ENCODE measurements at places on chromosomes 5 and 9. TPM values are rescaled to one million over a fixed set of nuclear protein-coding genes. Genes with fewer than 3 reads are reported as not detected.

Gene CDKN2B
- total RNA-seq: 23.3 TPM

Gene GKAP1
- total RNA-seq: 1.8 TPM

DNA sequence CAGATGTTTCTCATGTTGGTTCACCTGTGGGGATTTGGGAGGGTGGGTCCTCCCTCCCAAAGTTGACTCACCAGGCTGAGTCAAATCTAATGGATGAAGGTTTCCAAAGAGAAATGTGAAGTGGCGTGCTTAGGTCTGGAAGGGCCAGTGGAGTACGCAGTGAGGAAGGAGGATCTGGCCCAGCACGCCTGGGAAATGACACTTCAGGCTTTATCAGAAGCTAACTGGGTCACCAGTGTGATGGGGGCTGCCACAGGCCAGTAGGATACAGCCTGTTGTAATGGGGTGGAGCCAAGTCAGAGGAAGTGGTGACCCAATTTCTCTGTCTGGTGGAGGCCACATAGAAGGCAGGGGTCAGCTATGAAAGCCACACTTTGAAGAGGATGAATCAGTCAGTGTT, 18.0 kb downstream of the POLR1E start:
- H3K4me3 ChIP-seq: no peak overlapping the region
- no peak overlapping the region for H3K27ac ChIP-seq
- no peak for DNase-seq
- peaks cover 32% of the 10 kb centered on the region for H3K36me3 ChIP-seq
- no peaks in the 10 kb centered on the region for H3K4me1 ChIP-seq

Gene DMRT3
- total RNA-seq: not detected

- H3K27me3 ChIP-seq: peaks cover 5% of the 10 kb centered on the region
- H3K4me1 ChIP-seq: peaks cover 7% of the 10 kb centered on the region
- no peak overlapping the region for H3K4me3 ChIP-seq
- peaks cover 2% of the 10 kb centered on the region for H3K36me3 ChIP-seq
- H3K27ac ChIP-seq: no peak overlapping the region
These were observed 142.9 kb upstream of the MSX2 start for GRCh38 chr5:174581479-174581878.

DNA sequence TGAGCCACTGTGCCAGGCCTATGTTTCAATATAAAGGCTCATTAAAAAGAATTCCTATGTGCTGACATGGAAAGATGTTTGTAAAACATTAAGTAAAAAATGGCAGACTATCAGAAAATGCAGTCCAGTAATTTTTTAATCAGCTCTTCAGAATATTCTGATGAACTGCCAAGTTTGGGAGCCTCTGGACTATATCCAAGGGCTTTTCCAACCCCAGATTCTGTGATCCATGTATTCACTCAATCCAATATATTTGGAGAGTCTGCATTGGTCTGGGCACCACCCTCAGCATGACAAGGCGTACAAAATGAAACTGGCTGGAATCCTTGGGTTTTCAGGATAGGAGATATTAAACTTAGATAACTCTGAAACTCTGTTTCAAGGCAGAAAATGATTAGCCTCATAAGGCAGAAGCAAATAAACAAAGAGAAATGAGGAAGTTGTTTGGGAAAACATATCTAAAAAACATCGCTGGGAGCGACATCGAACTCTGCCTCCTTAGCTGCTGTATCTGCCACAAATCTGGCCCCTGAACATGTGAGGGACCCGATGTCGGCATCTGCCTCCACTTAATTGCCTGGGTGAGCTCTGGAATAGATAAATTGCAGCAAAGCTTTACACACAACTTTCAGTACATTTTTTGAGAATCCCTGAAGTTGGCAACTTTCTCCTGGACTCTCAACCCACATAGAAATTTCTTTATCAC, 14.4 kb downstream of the PDE6A start:
- no peaks in the 10 kb centered on the region for H3K27me3 ChIP-seq
- H3K27ac ChIP-seq: no peak overlapping the region
- no peak overlapping the region for H3K4me3 ChIP-seq
- peaks cover 34% of the 10 kb centered on the region for H3K4me1 ChIP-seq
- DNase-seq: no peak

Gene TNC
- 75.1 TPM for total RNA-seq

DNA sequence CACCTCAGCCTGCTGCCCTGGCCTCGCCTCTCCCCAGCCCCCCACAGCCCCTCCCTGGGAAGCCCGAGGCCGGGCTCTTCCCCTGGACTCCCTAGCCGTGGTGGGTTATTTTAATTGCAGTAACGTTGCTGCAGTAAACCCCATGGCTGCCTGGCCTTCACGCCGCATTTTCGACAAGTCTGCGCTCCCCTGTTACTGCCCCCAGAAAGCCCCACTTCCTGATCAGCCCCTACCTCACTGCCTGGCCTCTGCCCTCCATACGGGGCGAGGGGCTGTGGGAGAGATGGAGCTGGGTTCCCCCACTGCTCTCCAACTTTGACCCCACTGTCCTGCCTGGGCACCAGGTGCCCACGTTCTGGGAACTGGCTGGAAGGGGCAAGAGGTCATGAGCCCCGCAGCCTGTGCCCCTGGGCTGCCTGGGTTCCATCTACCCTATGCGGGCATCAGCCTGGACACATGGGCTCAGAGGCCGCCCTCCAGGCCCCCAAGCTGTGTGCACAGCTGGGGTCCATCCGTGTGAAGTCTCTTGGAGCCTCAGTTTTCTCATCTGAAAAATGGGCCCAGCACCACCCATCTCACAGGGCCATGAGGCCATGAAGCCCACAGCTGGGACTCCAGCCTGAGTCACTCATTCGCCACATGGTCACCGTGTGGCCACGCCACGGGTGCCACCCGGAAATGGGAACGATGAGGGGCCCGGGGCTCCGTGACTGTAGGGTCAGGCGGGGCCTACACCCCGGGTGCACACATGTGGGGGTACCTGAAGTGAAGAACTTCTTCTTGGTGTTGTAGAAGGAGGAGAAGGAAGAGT, 11.5 kb downstream of the EGFL7 start:
- H3K36me3 ChIP-seq: peaks cover 2% of the 10 kb centered on the region
- no peaks in the 10 kb centered on the region for H3K4me1 ChIP-seq
- no peak overlapping the region for H3K27ac ChIP-seq
- H3K27me3 ChIP-seq: no peaks in the 10 kb centered on the region

- no peak overlapping the region for H3K27ac ChIP-seq
- H3K36me3 ChIP-seq: no peaks in the 10 kb centered on the region
- H3K4me3 ChIP-seq: no peak overlapping the region
- peaks cover 22% of the 10 kb centered on the region for H3K27me3 ChIP-seq
These were observed 78.3 kb upstream of the SEMA6A start for GRCh38 chr5:116652903-116653302.

DNA sequence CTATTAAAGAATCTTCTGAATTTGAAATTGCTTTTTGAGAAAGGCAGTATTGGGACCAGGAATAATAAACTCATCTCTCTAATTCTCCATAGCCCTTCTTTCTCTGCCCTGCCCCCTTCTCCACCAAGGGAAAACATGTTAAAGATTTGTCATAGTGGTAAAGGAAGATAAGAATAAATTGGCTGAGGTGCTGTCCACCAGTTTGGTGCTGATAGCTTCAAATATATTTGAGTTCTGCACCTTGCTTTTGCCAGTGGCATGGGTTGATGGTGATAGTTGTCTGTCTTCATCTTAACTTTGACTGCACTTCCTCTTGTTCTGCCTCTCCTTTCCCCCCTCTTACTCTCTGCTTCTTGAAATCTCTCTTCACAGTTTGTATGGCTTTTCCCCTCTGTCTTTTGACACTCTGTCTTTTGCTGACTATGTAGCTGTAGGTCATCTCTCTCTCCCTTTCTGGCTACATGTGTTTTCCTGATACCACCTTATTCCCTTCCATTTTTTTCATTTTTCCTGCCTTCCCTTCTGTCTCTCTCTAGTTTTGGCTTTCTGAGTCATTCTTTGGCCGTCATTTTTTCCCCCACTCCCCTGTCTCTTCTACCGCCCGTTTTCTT, 56.6 kb downstream of the NDUFS4 start:
- no peak for DNase-seq
- H3K27ac ChIP-seq: no peak overlapping the region
- no peaks in the 10 kb centered on the region for H3K27me3 ChIP-seq
- H3K4me1 ChIP-seq: peaks cover 1% of the 10 kb centered on the region
- no peaks in the 10 kb centered on the region for H3K36me3 ChIP-seq

Gene SH3GL2
- total RNA-seq: 0.16 TPM

Gene SVEP1
- total RNA-seq: 2.8 TPM

Gene OR1L4
- not detected for total RNA-seq

DNA sequence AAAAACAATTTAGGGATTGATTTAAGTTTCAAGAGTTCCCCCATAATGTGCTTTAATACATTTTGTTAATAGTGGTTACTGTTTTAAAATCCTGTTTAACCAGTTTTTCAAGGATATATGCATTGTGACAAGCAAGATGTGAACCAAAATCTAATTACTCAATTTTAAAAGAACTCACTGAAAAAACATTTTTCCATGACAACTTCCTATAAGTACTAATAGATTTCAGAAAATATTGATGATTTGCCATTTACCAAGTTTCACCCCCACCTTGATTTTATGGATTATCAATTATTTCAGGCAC, 4.9 kb upstream of the DNAJC21 start:
- no peak overlapping the region for H3K4me3 ChIP-seq
- no peak overlapping the region for H3K27ac ChIP-seq
- H3K27me3 ChIP-seq: no peaks in the 10 kb centered on the region
- DNase-seq: no peak
